ENCODE measurements at places on chromosomes 7 and 10. TPM values are rescaled to one million over a fixed set of nuclear protein-coding genes. Genes with fewer than 3 reads are reported as not detected.

ELMO1 gene
- total RNA-seq: 2.9 TPM

ZNF467 gene
- 1.2 TPM for total RNA-seq

CRYGN gene
- not detected for total RNA-seq

GRM8 gene
- not detected for total RNA-seq

GATA3 gene
- 4.0 TPM for total RNA-seq

UCN3 gene
- not detected for total RNA-seq

SYT15 gene
- 3.0 TPM for total RNA-seq

PALS2 gene
- 29.0 TPM for total RNA-seq

HYAL4 gene
- total RNA-seq: not detected

MSRB2 gene
- total RNA-seq: 12.7 TPM

CYP3A4 gene
- not detected for total RNA-seq

SFRP5 gene
- 1.9 TPM for total RNA-seq

RRP12 gene
- 52.6 TPM for total RNA-seq

All from A549 treated with RU486 at 1 μM for 4 hours (cell line).